ENCODE measurements at places on chromosomes 2 and 18. TPM values are rescaled to one million over a fixed set of nuclear protein-coding genes. Genes with fewer than 3 reads are reported as not detected.

- H3K36me3 ChIP-seq: no peaks in the 10 kb centered on the region
- H3K27me3 ChIP-seq: no peaks in the 10 kb centered on the region
- H3K4me3 ChIP-seq: no peak overlapping the region
- DNase-seq: no peak
- H3K4me1 ChIP-seq: peaks cover 5% of the 10 kb centered on the region
Observed at GRCh38 chr18:35386600-35387100, 9.5 kb upstream of the ZNF396 start.

GRCh38 chr2:15984368-15985255 is 44.3 kb downstream of the MYCN start:
- no peak overlapping the region for H3K27ac ChIP-seq
- no peaks in the 10 kb centered on the region for H3K36me3 ChIP-seq
- no peak for DNase-seq
- H3K4me3 ChIP-seq: no peak overlapping the region

The EFHD1 gene
- total RNA-seq: 10.7 TPM

The FOXD4L1 gene
- 0.78 TPM for total RNA-seq

DNA sequence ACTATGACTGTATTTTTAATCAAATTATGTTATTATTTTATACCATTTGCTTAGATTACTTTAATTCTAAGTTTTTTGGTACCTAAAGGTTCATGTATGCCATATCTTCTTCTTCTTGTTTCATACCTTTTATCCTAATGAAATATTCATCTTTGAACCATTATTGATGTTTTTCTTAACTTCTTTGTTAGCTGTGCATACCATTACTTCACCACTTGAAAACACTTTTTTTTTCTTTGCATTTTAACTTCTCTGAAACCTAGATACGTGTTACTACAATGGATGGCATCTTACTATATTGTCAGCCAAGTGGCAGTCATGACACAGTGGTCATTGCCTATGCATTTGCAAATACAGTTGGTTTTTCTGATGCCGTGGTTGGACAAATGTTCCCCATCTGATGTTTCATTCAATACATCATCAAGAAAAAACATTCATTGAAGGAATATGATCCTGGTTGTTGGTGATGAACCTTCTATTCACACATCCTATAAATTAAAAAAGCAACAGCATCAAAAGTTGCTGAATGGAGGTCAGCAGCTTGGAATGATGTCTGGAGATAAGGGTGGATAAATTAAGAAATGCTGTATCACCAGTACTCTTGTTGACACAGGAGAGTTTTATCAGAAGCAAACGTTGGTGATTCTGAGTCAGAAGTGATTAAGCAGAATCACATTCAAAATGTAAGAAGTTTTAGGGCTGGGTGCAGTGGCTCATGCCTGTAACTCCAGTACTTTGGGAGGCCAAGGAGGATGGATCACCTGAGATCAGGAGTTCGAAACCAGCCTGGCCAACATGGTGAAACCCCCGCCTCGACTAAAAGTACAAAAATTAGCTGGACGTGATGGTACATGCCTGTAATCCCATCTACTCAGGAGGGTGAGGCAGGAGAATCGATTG is 7.4 kb downstream of the IL36A start:
- no peaks in the 10 kb centered on the region for H3K36me3 ChIP-seq
- H3K4me1 ChIP-seq: no peaks in the 10 kb centered on the region
- peaks cover 14% of the 10 kb centered on the region for H3K27me3 ChIP-seq
- H3K27ac ChIP-seq: no peak overlapping the region
- DNase-seq: no peak

DNA sequence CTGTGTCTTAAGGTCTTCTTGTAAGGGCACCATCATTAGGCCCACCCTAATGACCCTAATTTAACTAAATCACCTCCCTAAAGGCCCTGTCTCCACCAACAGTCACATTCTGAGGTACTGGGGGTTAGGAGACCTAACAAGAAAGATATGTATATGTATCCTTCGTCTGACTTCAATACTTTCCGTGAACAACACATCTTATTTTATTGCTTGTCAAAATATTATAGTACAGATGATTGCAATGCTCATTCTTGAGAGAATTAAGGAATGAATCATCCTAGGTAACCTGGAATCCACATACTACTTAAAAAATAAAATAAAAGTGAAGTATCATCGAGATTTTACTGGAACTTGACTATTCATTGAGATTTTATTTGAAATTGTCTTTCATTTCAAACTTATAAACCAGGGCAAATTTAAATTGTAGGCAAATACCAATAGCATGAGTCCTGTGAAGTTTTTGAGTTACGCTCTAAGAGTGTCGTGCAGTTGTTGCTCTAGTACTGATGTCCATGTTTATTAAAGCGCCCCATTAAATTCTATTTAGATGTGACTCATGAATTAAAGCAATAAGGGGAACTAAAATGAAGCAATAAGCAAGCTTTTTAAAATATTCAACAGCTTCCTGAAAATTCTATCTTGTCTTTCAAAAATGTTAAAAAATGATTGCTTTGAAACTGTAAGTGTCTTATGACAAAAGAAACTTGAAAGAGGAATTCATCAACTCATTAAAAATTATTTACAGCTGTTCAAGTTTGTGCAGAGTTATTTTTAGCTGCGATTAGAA is 40.0 kb downstream of the CCDC102B start:
- H3K4me3 ChIP-seq: no peak overlapping the region
- H3K27ac ChIP-seq: peak overlapping the region; percentile 58
- H3K36me3 ChIP-seq: no peaks in the 10 kb centered on the region
- peaks cover 13% of the 10 kb centered on the region for H3K4me1 ChIP-seq
- no peaks in the 10 kb centered on the region for H3K27me3 ChIP-seq

DNA sequence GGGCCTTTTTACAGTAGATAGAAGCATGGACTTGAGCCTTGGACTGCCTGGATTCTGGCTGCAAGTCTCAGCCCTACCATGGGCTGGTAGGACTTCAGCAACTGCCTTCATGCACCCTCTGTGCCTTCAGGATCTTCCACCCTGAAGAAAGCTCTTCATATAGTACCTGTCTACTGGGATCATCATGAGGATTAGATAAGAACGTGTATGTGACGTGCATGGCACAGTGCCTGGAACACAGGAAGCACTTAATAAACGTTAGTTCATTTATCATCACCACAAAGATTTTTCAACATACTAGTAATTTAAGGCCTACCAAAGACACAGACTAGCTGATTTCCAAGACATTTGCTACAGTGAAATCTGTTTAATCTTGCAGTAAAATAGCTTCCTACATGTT is 53.2 kb upstream of the ITM2C start:
- H3K27ac ChIP-seq: no peak overlapping the region
- H3K36me3 ChIP-seq: peaks cover 58% of the 10 kb centered on the region
- DNase-seq: no peak
- no peaks in the 10 kb centered on the region for H3K4me1 ChIP-seq

DNA sequence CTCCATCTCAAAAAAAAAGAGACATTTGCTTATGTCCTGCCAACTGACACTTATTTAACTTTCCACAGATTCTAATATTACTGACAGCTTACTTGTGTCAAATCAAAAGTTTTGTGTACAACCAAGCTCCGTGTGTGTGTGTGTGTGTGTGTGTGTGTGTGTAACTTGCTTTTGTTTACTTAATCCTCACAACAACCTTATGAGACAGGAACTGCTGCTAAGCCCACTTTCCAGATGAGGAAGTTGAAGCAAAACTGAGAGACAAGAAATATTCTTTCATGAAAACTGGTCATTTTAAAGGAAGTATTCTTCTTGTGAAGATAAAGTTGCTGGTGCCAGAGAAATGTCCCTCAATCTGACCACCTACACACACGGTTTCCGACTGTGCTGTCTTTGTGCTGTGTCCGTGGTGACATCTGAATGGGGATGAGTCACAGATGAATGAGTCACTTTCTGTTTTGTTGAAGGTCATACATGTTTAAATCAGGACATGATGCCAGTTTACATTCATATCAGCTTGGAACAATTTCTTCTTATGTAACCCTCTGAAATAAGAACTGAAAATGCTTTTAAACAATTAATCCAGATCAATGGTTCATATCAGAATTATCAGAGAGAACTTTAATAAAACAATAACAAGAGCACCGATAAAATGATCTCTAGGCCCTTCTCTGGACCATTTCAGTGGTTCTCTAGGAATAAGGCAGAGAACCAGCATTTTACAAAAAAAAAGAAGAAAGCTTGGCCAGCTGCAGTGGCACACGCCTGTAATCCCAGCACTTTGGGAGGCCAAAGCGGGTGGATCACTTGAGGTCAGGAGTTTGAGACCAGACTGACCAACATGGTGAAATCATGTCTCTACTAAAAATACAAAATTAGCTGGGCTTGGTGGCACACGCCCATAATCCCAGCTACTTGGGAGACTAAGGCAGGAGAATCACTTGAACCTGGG is 95.5 kb downstream of the THNSL2 start:
- no peaks in the 10 kb centered on the region for H3K27me3 ChIP-seq
- H3K27ac ChIP-seq: peak overlapping the region; percentile 9
- DNase-seq: no peak
- no peaks in the 10 kb centered on the region for H3K4me1 ChIP-seq
- no peak overlapping the region for H3K4me3 ChIP-seq

GRCh38 chr2:177727577-177728398 is 335.2 kb downstream of the AGPS start:
- no peaks in the 10 kb centered on the region for H3K36me3 ChIP-seq
- no peaks in the 10 kb centered on the region for H3K4me1 ChIP-seq
- no peak overlapping the region for H3K27ac ChIP-seq
- no peak overlapping the region for H3K4me3 ChIP-seq
- no peak for DNase-seq

GRCh38 chr2:124281541-124281940 is 256.5 kb downstream of the CNTNAP5 start:
- no peaks in the 10 kb centered on the region for H3K4me1 ChIP-seq
- H3K4me3 ChIP-seq: no peak overlapping the region
- H3K36me3 ChIP-seq: no peaks in the 10 kb centered on the region
- no peaks in the 10 kb centered on the region for H3K27me3 ChIP-seq
- no peak for DNase-seq

The ABCG5 gene
- not detected for total RNA-seq

The ECEL1 gene
- not detected for total RNA-seq

- H3K4me3 ChIP-seq: peak overlapping the region; percentile 24
- H3K27me3 ChIP-seq: peaks cover 5% of the 10 kb centered on the region
- no peak for DNase-seq
- H3K36me3 ChIP-seq: no peaks in the 10 kb centered on the region
- peak overlapping the region; percentile 73 for H3K27ac ChIP-seq
Observed at GRCh38 chr18:74196220-74197119, 48.1 kb downstream of the TIMM21 start.

- no peaks in the 10 kb centered on the region for H3K36me3 ChIP-seq
- H3K27me3 ChIP-seq: no peaks in the 10 kb centered on the region
- H3K4me1 ChIP-seq: no peaks in the 10 kb centered on the region
- DNase-seq: no peak
- no peak overlapping the region for H3K4me3 ChIP-seq
Observed at GRCh38 chr2:134282629-134283400, 28.9 kb downstream of the MGAT5 start.

DNA sequence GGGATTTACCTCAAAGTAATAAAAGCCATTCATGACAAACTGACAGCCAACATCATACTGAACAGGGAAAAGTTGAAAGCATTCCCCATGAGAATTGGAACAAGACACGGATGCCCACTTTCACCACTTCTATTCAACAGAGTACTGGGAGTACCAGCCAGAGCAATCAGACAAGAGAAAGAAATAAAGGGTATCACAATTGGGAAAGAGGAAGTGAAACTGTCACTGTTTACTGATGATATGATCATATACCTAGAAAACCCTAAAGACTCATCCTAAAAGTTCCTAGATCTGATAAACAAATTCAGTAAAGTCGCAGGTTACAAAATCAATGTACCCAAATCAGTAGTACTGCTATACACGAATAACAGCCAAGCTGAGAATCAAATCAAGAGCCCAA is 17.2 kb upstream of the ASB18 start:
- H3K27ac ChIP-seq: no peak overlapping the region
- no peaks in the 10 kb centered on the region for H3K36me3 ChIP-seq
- no peaks in the 10 kb centered on the region for H3K4me1 ChIP-seq
- H3K27me3 ChIP-seq: no peaks in the 10 kb centered on the region
- H3K4me3 ChIP-seq: no peak overlapping the region

The UPP2 gene
- not detected for total RNA-seq

DNA sequence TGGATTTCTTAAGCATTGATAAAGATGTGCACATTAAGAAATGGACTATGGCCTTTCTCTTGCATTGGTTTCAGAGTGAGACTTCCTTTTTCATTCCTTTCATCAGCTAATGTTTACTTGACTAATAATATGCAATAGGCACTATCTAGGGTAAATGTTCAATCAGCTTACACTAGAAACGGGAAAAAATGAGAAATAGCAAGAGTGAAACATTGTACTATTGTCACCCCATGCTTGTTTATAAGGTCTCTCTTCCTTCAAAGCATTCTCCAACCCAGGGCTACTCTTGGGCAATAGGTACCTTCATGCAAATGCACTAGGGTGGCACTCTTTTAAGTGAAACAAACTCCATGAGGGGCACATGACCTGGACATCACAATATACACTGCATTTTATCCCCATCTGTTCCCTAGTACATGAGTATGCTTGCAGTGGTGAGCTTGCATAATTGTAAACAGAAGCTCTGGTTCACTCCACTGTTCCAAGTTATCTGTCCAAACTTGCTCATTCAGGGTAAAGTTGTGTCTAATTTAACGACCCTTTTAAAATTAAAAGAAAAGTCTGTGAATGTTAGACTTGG is 402.3 kb downstream of the ERBB4 start:
- H3K27ac ChIP-seq: no peak overlapping the region
- no peaks in the 10 kb centered on the region for H3K36me3 ChIP-seq
- no peaks in the 10 kb centered on the region for H3K27me3 ChIP-seq
- no peak for DNase-seq

The C2orf92 gene
- 14.4 TPM for total RNA-seq

- no peaks in the 10 kb centered on the region for H3K36me3 ChIP-seq
- H3K4me1 ChIP-seq: no peaks in the 10 kb centered on the region
- H3K4me3 ChIP-seq: no peak overlapping the region
- no peak for DNase-seq
- no peaks in the 10 kb centered on the region for H3K27me3 ChIP-seq
Observed at GRCh38 chr2:328761-329160, 40.9 kb upstream of the ALKAL2 start.

The LYG1 gene
- total RNA-seq: 1.4 TPM

The TFCP2L1 gene
- 22.0 TPM for total RNA-seq

DNA sequence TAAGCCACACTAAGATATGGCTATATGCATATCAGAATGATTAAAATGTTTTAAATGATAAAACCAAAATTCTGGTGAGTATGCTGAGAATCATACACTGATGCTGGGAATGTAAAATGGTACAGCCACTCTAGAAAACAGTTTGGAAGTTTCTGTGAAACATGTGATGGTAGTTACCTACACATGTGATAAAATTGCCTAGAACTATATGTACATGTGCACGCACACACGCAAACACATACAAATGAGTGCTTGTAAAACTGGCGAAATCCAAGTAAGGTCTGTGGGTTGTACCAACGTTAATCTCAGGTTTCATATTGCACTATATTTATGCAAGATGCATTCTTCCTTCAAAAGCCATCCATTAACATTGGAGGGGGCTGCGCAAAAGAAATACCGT is 195.0 kb upstream of the RAB6C start:
- no peaks in the 10 kb centered on the region for H3K27me3 ChIP-seq
- no peaks in the 10 kb centered on the region for H3K4me1 ChIP-seq
- DNase-seq: no peak
- no peak overlapping the region for H3K4me3 ChIP-seq
- no peak overlapping the region for H3K27ac ChIP-seq

Measured in upper lobe of right lung (tissue), 1 donor.